CD4-positive, alpha-beta T cell treated with Interleukin-1 beta for 1 hour (primary cell): ENCODE measurements at places on chromosomes 3 and 15.
A peak's percentile ranks its signal among the peaks of the same experiment; 100 is the strongest.

DNA sequence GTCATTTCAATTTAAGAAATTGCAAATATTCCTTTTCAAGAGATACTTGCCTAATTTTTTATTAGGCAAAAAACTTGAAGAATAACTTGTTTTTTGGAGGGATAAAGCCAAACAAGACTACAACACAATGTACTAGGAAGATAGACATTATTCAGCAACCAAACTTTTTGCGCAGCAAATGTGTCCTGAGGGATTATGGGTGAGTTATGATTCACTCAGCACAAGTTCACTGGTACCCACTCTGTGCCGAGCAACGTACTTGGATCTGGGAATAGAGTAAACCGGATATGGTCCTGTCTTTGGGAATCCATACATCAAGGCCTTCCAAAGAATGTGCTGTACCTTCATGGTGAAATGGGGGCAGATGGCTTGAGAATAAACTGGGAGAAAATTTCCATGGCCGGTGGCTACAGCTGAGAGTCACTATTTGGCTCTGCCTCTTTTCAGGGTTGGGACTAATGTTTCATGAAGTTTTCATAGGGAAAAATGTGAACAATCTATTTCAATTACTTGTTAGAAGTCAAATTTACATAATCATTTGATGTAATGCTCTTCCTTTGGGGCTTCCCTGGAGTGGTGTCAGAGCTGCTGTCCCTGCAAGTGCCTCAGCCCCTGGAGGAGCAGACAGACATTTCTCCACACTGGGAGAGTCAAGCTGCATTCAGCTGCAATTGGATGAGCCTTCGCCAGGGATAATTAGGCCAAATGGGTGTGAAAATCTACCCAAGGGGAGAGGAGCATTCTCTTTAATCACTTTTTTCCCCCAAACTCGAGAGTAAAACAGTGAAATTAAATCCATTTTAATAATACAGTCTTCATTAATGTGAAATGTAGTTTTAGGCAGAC, 315.2 kb downstream of the CLSTN2 start:
- no peak for DNase-seq

DNA sequence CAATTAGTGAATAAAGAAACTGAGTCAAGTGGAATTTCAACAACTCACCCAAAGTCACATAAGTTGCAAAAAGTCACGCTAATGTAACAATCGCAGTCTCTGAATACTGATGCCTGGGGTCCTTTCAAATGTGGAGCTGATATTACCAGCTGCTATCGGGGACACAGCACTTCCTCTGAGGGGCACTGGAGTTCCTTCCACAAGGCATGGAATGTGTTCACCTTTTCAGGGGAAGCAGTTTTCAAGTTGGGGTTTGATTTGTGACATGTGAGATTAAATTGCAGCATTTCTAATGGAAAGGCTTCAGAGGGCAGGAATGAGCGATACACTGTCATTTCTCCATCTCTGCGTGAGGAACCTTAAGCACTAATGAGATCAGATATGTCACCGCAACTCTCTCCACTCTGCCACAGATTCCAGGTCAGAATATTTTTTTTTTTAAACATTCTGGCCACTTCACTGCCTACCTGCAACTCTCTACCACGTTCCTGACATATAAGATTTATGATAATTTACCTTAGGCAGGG, 807.2 kb upstream of the CFAP20DC start:
- no peak for DNase-seq

DNA sequence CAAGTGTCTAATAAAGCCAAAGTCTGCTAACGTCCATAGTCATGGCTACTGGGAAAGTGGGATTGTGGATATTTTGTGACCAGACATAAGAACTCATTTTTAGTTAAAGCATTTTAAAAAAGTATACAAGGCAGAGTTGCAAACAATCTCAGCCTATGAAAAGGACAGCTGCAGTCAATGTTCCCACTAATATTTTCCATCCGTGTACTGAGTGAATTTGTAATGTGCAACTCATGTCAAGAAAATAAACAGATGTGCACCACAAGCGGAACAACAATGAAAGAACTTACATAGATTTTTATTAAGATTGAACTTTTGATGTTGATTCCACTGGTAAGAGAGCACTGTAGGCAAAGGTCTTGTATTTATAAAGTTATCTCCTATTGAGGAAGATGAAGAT, 231.3 kb upstream of the SEMA6D start:
- DNase-seq = no peak

- no peak for DNase-seq
Measured at GRCh38 chr15:66481107-66481856, 16.3 kb downstream of the SNAPC5 start.

DNA sequence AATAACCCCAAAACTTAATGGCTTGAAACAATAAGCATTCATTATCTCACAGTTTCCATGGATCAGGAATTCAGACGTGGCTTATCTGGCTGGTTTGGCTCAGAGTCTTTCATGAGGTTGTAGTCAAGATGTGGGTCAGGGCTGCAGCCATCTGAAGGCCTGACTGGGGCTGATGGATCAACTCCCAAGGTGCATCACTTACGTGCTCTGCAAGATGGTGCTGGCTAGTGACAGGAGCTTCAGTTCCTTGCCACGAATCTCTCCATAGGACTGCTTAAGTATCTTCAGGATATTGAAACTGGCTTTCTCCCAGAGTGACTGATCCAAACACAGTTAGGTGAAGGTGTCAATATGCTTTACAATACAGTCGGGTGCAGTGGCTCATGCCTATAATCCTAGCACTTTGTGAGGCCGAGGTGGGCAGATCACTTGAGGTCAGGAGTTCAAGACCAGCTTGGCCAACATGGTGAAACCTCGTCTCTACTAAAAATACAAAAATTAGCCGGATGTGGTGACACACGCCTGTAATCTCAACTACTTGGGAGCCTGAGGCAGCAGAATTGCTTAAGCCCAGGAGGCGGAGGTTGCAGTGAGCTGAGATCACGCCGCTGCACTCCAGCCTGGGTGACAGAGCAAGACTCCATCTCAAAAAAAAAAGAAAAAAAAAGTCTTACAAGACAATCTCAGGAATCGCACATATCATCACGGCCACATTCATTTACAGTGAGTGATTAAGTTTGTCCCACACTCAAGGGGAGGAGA, 28.5 kb upstream of the PTPRG start:
- no peak for DNase-seq

- peak; percentile 83 for DNase-seq
Measured at GRCh38 chr15:40217166-40217824, 21.6 kb upstream of the PAK6 start.

- DNase-seq = no peak
Measured at GRCh38 chr3:195394700-195395099, 48.1 kb downstream of the ACAP2 start.

GRCh38 chr3:197906850-197907187, 43.2 kb upstream of the RPL35A start:
- no peak for DNase-seq

- DNase-seq = no peak
Measured at GRCh38 chr3:66138336-66139313, 82.2 kb upstream of the SLC25A26 start.

- DNase-seq = no peak
Measured at GRCh38 chr3:115697263-115698053, 74.1 kb downstream of the GAP43 start.

- DNase-seq = no peak
Measured at GRCh38 chr15:68506071-68506470, 72.7 kb upstream of the CORO2B start.

GRCh38 chr15:66038387-66039116, 169.3 kb downstream of the RAB11A start:
- DNase-seq = no peak

DNA sequence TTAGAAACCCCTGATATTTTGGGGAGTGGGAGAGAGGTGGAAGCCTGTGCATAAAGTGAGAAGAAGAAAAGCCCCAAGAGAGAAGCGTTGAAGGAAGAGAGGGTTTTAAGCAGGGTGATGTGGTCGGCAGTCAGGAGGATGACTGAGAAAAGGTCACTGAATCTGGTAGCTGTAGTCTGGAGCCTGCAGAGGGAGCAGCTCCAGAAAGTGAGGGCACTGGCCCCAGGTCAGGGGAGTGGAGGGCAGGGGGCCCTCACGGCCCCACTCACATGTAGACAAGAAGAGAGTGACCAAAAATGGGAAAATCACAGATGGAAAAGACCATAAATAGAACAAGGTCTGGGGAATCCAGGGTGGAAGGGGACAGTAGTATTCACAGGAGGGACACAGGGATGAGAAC, 105.5 kb downstream of the RYK start:
- no peak for DNase-seq

DNA sequence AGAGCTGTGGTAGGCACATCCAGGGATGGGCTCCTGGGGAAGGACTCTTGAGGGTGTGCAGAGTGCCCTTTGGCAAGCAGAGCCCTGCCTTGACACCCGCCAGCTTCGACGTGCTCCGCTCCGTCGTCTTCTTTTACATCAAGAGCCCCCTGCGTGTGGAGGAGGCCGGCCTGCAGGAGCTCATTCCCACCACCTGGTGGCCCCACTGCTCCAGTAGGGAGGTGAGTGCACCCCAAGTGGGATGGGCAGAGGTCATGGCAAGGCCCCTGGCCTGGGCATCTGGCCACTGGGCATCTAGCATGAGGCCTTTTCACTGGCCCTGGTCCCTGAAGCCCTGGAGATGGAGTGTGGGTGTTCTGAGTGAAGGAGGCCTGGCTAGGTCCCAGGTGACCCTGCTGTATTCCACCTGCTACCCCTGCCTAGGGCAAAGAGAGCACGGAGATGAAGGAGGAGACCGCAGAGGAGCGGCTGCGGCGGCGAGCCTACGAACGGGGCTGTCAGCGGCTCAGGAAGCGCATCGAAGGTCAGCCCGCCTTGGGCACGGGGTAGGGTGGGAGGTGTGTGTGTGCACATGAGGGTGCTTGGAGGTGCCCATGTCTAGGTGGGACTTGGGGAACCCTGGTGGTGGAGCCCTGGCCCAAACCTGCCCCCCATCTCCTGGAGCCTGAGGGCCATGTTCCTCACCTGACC, 12.2 kb downstream of the RNF123 start:
- DNase-seq = no peak

- DNase-seq = no peak
Measured at GRCh38 chr3:68743521-68743920, 188.8 kb downstream of the TAFA4 start.

DNA sequence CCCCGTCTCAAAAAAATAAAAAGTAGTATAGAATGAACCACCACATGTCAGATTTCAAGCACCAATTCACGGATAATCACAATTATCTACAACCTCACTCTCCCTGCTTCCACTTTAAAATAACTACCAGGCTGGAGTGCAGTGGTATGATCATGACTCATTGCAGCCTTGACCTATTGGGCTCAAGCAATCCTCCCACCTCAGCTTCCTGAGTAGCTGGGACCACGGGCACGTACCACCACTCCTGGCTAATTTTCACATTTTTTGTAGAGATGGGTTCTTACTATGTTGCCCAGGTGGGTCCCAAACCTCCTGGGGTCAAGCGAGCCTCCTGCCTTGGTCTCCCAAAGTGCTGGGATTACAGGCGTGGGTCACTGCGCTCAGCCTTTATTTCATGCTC, 38.1 kb upstream of the LDHAL6B start:
- DNase-seq = no peak

- DNase-seq = no peak
Measured at GRCh38 chr15:70219256-70219895, 121.7 kb upstream of the TLE3 start.

- DNase-seq = no peak
Measured at GRCh38 chr3:39196034-39196433, 3.6 kb upstream of the XIRP1 start.

DNA sequence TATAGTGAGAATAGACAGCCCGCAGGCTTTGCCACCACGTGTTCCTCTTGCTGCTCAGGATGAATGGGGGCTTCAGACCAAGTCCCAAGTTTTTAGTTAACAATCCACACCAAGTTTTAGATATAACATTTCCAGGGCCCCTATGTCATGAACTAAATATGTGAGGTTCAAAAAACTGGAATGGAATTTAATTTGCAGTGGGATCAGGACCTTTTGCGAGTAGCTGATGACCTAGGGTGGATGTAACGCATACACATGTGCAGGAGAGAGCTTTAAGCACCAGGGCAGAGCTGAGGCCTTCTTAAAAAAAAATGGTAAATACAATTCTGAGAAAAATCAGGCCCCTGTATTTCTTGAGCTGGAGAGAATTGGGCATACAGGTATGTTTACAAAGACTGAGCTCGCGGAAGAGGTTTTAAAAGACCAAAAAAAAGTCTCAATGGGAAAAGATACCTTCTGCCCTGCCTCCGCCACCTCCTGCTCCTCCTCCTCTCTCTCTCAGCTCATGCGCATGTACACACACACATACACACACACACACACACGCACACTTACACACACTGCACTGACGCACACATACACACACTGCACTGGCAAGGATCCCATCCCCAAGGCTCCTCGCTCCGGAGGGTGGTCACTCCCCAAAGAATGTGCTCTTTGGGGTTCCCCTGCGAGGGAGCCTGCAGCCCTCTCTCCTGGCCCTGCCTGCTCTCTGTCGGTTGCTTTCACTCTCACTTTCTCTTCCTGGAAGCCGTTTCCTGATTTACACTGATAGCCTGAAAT, 48.2 kb upstream of the IGF1R start:
- peak; percentile 27 for DNase-seq
